LHCN-M2 (cell line): ENCODE measurements at places on chromosomes 3 and 15. TPM values are rescaled to one million over a fixed set of nuclear protein-coding genes. Genes with fewer than 3 reads are reported as not detected.

DNA sequence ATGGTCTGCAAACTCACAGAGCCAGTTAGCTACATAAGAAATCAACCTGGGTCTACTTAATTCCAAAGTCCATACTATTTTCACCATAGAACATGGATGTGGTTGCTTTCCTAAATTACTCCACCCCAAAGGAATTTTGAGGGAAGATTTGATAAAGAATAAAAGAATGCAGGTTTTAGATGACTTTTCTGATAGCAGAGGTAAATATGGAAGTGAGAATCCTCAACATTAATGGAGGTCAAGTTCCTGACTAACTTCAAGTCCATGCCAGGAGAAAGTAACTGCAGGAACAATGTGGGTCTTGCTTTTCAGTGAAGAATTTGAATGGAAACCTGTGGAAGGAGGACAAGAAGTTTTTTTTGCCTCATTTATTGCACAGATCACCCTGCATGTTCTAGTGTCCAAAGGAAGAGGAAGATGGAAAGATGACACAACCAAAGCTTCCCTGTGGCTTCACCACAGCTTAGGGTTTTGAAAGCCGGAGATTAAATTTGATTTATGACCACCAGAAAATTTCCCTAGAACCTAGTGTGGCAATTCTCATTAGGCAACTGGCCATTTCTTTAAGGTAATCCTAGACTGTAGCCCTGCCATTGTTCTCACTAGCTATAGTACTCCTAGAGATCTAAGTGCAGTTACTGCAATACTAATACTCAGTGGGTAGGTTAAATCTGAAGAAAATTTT lies 429.7 kb downstream of the RAP2B start:
- DNase-seq: no peak

DNA sequence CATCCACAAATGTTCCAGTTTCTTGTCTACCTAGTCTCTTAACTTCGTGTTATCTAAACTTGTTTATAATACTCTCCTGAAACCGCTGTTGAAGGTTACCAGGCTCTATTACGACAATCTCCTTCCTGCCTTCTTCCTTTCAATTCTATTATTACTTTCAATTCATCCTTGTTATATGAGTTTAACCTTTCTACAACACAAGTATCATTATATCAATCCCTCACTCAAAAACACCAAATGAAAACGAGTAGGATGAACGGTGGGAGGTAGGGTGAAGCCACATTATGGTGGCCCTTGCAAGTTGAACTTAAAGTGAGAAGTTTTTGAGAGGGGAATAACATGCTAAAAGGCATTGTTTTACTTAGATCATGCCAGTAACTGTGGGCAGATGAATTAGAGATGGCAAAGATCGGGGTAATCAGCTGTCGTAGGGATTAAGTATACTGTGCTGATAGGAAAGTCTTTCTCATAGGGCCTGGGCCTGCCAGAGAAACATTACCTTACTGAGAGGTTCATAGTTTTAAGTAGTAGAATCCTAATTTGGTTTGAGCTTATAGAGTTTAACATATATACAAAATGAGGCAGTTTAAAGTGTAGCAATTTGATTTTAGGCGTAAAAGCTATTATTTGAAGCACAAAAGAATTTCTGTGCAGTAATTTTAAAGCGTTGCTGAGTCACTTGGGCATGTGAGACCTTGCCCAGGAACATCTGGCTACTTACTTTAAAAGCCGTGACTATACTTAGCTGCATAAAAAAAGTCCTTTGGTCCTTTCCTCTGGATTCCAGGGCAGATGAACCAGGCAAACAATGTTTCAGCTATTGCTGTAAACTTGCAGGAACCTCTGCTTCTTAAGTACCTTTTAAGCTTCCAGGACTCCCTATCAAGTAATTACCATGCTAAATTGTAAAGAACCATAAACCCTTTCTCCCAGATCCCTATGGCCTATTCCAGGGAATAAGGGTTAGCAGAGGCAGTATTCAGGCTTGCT lies 3.3 kb upstream of the CEP97 start:
- DNase-seq: peak; percentile 82

DNA sequence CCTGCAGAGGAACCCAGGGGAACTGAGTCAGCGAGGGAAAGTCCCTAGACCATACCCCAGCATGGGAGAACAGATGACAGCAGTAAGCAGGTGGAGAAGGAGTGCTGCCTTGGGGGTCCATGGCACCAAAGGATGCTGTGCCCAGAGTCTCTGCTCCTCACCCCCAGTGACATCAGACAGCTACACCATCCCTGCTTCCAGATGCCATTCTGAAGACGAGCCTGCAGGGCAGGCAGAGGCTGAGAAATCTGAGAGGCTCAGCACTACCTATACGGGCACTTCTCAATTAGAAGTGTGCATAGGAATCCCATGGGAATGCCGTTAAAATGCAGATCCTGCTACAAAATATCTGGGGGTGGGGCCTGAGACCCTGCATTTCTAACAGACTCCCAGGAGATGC lies 211.3 kb upstream of the NSMCE3 start:
- DNase-seq: no peak

GRCh38 chr3:134258761-134259347 lies 8.2 kb upstream of the RYK start:
- no peak for DNase-seq

- DNase-seq: peak; percentile 62
These were observed 587 bp downstream of the NPHP3 start for GRCh38 chr3:132721479-132722164.

DNA sequence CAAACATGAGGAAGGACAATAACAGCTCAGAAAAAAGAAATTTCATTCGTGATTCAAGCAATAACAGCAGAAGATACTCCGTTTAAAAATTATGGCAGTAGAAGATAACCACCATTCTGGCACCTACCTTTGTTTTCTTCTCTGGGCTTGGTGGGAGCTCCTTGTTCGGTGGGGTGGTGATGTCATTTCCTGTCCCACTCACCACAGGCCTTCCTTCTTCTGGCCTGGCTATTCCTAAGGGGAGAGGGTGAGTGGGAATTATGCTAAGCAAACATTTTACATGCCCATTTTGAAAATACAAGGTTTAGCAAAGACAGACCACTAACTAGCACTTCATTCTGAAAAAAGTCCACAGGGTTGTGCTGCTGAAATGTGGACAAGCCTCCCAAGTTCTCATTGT lies 74.4 kb downstream of the DHX30 start:
- DNase-seq: peak; percentile 20

GRCh38 chr3:160196511-160197104 lies 28.6 kb upstream of the C3orf80 start:
- no peak for DNase-seq

DNA sequence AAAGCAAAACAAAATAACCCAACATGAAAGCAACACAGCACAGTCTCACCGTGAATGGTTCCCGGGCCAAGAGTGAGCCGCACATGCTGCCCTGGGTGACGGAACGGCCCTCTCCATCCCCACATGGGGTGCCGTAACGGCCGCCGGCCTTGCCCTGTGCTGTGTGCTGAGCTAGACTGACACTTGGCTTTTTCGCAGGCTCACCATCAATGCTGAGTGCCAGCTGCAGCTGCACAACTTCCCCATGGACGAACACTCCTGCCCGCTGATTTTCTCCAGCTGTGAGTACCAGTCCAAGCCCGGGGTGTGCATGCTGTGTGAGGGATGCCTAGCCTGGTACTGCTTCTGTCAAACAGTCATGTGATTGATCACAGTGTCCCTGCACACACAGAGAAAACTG lies 357.6 kb downstream of the GABRG3 start:
- no peak for DNase-seq

DNA sequence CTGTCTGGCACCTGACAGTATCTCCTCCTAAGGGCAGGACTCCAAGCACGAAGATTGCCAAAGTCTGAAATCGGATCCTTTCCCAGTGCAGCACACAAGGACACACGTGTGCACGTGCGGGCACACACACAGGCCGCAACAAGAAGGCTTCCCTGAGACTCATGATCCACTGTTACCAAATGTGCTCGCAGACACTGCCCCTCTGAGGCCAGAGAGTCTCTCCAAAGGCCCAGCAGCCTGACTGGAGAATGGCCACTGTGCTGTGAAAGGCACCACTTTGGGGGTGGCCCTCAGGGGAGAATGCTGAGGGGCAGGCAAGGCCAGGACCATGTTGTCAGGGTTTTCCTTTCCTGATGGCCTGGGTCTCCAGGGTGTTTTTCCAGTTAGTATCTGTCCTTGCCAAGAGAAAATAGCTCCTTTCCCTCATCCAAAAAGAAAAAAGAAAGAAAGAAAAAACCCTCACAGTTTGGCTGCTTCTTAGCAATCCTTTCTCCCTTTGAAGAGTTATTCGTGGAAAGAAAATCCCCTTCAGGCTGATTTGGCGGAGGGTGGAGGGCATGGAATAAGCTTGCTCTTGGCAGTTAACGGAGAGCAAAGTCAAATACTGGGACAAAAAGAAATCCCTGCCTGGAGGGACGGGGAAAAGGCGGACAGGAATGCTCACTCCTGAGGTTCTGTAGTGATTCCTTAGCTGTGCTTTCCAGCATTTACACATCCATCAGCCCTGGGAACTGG lies 112.2 kb upstream of the ETV5 start:
- DNase-seq: no peak

- no peak for DNase-seq
These were observed 1278.0 kb upstream of the GBE1 start for GRCh38 chr3:83039422-83039821.

DNA sequence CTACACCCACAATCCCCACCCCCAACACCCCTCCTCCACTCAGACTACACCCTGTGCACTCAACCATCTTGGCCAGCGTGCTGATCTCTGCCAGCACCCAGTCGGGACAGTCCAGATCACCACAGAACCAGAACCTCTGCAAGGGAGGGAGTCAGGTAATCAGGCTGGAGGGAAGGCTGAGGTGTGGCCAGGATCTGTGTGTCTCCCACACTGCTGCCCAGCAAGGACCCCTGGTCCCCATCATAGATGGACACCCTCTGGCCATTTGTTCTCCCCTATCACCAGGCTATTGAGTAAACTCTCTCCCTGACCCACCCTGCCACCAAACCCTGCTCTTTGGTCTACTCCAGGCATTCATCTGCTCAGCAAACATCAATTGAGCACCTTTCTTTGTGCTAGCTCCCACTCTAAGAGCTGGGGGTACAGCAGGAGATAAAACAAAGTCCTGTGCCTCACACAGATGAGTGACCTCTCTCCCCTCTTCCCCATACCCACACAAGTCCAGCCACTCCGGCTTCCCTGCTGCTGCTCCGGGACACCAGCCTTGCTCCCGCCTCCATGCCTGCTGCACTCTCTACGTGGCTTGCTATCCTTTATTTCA lies 134.8 kb downstream of the TBC1D2B start:
- DNase-seq: no peak

DNA sequence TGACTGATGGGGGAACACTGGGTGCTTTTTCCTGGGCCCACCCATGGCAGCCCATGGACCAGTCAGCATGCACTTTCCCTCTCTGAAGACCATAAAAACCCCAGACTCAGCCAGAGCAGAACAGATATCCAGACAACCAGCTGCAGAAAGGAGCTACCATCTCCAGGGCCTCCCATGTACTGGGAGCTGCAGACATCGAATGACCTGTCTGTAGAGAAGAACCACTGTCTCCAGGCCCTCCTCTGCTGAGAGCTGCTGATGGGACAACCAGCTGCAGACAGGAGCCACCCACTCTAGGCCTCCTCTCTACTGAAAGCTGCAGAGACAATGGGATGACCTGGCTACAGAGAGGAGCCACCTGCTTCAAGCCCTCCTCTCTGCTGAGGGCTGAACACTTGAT lies 66.6 kb downstream of the PROS1 start:
- DNase-seq: peak; percentile 5

DNA sequence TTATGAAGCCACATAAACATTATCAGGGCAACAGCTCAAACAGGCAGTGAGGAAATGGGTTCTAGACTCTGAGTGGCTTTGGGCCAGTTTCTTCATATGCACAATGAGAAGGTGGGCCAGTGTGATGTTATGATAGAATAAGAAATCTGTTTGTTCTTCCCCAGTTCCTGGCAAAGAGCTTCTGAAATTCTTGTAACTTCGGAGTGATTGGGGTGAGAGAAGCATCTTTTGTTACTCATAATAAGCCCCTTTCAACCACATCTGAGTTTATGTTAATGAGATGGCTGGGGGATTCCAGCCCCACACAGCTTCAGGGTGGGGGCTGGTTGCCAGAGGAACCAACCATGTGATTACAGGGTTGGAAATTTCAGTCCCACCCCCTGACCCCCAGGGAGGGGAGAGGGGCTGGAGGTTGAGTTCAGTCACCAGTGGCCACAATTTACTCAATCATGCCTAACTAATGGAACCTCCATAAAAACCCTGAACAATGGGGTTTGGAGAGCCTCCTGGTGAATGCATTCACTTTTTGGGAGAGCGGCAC lies 57.0 kb upstream of the FRMD4B start:
- DNase-seq: no peak

COL8A1 gene
- 86.6 and 102 TPM in 2 replicates for total RNA-seq

ZNF385D gene
- total RNA-seq: 3.9 and 10.6 TPM in 2 replicates

NLGN1 gene
- total RNA-seq: 0.26 TPM in 1 of 2 replicates, not detected in the other

FBXO40 gene
- total RNA-seq: not detected in 2 replicates

KBTBD8 gene
- 1.0 and 1.2 TPM in 2 replicates for total RNA-seq

SLC7A14 gene
- total RNA-seq: 0.34 and 0.38 TPM in 2 replicates

INSYN1 gene
- 0.19 and 0.29 TPM in 2 replicates for total RNA-seq

HTR3E gene
- not detected in 2 replicates for total RNA-seq

ANKUB1 gene
- total RNA-seq: 0.06 TPM in 1 of 2 replicates, not detected in the other

RETNLB gene
- not detected in 2 replicates for total RNA-seq

NCEH1 gene
- 85.8 and 98.4 TPM in 2 replicates for total RNA-seq
